ENCODE measurements at places on chromosomes 2 and 18.

- DNase-seq = no peak
These were observed 58.0 kb downstream of the SRD5A2 start for GRCh38 chr2:31522786-31523185.

DNA sequence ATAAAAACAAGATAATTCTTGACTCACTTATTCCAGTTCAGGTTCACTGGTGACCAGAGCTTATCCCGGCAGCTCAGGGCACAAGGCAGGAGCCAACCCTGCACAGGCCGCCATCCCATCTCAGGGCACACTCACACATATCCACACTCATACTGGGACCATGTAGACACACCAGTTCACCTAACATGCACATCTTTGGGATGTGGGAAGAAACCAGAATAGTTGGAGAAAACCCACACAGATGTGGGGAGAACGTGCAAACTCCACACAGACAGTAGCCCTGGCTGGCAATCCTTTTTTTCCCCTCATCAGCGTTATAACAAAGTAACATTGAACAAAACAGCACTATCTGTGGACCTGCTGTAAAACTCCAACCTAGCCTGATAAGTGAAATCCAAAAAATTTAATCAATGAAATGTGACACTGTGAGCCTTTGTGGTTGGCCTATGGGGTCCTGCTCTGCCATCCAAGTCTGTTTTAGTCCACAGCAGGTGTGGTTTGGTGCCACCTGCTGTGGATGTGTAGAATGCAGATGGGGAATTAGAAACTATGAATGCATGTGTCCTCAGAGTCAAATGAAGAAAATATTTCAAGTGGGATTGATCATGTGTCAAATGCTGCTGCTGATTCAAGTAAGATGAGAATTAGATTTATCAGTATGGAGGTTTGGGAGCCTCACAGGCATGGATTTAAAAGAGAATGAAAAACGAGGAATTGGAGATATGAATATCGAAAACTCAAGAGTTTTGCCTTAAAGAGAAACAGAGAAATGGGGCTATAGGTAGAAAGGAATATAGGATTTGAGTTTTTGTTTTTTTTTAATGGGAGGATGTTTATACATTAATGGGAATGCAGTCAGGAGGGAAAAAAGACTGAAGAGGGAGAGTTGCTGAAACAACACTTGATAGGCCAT is 47.0 kb downstream of the UGP2 start:
- no peak for DNase-seq

DNA sequence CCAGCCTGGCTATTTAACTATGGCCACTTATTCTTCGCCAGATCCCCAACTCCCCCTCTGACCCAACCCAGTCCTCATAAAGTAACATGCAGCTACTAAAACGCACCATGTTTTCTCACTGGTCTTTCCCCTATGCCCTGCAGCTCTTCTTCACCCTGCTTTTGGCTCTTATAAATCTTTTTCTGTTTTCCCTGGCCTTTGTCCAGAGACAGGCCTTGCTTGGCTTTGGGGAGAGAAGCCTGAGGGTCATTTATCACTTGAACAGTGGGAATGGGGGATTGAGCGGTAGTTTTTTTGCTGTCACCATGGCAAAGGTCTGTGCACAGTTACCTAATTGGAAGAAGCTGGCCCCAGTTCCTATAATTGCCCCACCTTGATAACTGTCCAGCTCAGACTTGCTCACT is 202.9 kb upstream of the NT5C1B start:
- DNase-seq = no peak

DNA sequence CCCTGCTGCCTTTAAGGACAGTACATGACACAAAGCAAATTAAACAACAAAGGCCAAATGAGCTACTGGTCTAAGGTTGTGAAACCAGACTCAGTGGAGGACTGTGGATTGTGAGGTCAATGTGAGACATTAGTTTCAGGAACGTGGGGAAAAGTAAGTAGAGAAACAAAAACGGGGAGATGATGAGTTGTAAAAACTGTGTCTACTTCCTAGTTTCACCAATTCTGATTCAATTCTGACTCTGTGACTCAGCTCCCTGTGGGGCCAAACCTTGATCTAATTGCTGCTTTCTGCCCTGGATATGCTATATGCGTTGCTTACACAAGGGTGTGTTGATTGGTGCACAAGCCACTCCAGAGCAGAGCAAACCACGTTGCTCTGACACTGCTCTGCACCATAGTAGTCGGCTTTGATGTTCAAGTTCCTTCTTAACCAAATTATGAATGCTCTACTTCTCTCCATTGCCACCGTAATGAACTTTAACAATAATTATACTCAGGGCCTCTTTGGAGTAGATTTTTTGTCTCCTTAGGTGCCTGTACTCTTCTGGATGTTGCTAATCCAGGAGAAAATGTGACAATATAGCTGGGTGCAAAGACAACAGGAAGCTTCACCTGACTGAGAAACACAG is 1640.1 kb upstream of the CELF4 start:
- no peak for DNase-seq

DNA sequence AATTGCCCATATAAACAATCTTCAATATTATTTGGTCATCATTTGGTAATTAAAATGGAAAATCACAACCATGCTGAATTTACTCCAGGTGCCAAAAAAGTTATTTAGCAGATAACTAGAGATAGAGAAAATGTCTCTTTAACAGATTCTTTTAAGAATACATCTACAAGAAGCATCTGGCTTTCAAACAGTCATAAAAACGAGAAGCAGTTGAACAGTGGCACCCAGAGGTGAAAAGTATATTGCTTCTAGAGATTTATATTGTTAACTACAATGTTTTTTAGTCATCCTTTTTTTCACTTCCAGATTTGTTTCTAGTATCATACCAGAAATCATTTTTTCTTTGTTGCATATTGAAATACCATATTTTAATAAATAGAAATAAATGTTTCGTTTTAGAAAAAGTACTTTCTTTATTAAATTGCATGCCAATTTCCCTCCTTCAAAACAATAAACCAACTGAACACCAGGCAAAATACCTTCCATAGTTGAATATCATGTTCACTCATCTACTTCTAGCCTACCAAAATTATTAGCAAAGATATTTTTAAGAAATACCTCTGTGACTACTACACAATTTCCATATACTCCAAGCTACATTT is 65.4 kb upstream of the HNRNPA3 start:
- no peak for DNase-seq

DNA sequence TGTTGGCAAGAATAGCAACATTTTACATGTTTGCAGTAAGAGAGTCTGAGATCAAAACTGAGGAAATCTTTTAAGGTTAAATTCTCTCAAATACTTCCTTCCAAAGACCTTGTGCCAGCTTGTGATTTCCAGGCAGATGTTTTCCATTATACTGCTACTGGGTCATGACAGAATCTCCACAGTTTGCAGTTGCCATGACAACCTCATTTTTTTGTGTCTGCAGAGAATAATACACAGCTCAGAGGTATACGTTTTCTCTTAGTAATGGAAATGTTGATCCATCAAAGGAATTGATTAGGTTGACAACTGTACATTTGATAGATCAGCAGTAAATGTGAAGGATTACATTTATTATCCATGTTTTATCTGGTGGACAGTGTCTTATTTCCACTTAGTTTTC is 29.1 kb upstream of the CSRNP3 start:
- no peak for DNase-seq

- DNase-seq = no peak
These were observed 68.8 kb upstream of the SMAD7 start for GRCh38 chr18:49019446-49020045.

DNA sequence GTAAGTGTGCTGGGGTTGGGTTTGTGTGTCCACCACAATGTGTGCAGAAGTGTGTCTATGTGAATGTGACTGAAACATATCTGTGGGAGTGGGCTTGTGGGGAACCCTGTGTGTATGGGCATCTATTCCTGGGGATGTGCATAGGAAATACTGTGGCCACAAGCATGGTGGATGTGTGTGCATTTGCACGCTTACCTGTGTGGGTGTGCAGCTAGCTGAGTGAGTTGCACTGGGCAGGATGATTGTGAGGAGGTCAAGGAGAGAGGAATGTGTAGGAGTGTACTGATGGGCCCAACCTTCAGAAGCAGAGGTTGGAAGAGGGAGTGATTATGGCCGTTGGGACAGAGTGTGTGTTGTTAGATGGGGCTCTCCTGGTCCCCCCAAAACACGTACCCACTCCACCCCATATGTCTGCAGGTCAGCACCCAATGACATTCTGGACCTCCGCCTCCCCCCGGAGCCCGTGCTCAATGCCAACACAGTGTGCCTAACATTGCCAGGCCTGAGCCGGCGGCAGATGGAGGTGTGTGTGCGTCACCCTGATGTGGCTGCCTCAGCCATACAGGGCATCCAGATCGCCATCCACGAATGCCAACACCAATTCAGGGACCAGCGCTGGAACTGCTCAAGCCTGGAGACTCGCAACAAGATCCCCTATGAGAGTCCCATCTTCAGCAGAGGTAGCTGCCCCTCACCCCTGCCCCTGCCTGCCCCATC is 1.2 kb downstream of the WNT10A start:
- DNase-seq = no peak

GRCh38 chr2:174248998-174249592 is 763 bp upstream of the OLA1 start:
- DNase-seq = no peak

DNA sequence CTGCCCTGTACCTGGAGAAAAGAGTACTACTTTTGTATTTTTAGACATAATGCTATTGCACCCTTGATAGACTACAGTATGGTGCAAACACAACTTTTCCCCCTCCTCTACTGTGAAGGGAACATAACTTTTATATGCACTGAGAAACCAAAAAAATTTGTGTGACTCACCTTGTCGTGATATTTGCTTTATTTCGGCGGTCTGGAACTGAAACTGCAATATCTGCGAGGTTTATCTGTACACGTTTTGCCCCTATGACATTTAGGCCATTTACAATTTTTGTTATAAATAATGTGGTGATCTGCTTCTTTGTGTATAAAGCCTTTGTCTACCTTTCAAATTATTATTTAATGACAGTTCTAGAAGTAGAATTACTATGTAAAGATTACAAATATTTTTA is 34.4 kb upstream of the AAK1 start:
- DNase-seq = no peak

GRCh38 chr2:216546641-216547403 is 48.2 kb downstream of the RPL37A start:
- no peak for DNase-seq
